Kasumi-1 (cell line): ENCODE measurements at places on chromosomes 3 and 15.
A peak's percentile ranks its signal among the peaks of the same experiment; 100 is the strongest.

GRCh38 chr3:191328383-191328961 is 722 bp upstream of the CCDC50 start:
- DNase-seq: no peak

DNA sequence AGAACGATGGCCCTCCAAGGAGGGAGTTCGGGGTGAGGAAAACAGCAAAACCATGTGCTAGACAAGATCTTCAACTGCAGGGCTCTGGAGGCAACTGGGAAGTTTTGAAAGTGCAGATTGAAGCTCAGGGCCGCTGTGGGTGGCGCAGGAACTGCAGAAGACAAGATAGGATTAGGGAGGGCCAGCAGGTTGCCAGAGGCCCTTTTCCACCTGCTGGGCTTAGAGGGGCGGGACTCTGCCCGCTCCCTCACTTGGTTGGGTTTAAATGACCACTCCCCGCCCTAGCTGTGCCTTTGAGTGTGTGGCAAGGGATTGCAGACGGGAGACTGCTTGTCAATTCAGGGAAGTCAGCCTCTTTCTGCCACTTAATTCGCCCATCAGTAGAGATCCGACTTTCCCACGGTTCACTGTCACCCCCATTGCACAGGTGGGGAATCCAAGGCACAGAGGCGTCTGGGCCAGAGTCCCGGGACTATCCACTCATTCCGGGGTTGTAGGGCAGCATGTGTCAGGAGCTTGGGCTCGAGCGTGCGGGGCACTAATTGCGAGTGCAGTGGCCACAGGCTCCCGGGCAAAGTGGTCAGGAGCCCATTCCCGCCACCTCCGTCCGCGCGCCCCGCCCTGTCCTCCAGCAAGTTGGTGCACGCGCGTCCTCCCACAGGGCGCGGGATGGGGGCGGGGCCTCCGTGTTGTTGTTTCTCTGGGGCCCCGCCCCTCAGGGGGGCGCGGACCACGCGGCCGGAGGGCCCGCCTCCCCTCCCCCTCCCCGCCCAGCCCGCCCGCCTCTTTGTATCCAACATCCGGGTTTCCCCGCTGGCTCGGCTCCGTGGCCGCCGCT is at the start of gene ACVR2B:
ACVR2B (plus strand) TSS at position 816 of the 838 bp plus-strand sequence. CDS start 433 bp downstream, outside the sequence.
- DNase-seq: peak; percentile 62

- peak; percentile 93 for DNase-seq
Measured at GRCh38 chr3:45972534-45973402, 22.9 kb downstream of the FYCO1 start.

DNA sequence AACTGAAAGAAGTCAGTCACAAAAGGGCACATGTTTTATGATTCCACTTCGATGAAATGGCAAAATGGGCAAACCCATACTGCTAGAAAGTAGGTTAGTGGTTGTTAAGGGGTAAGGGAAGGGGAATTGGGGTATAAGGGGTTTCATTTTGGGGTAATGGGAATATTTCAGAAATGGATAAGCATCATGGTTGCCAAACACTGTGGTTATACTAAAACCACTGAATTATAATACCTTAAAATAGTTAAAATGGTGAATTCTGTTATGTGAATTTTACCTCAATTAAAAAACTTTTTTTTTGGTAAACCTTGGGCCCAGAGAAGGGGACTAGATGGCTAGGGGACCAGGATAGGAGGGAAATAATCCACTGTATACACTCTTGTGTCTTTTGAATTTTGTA is 52.3 kb upstream of the BHLHE40 start:
- no peak for DNase-seq

DNA sequence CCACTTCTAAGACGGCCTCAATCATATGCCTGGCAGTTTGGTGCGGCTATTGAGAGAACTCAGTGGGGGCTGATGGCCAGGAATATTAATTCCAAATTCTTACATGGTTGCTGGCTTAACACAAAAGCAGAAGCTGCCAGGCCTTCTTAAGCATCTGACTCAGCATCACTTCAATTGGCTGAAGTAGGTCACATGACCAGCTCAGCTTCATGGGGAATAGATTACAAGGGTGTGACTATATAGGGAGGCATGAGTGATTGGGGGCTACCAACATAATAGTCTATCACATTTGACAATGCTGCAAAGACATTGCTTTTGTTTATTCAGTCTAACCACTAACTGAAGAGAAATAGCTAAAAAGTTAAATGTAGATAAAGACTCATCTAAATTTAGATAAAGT is 101.6 kb upstream of the ANKRD28 start:
- DNase-seq: peak; percentile 29

DNA sequence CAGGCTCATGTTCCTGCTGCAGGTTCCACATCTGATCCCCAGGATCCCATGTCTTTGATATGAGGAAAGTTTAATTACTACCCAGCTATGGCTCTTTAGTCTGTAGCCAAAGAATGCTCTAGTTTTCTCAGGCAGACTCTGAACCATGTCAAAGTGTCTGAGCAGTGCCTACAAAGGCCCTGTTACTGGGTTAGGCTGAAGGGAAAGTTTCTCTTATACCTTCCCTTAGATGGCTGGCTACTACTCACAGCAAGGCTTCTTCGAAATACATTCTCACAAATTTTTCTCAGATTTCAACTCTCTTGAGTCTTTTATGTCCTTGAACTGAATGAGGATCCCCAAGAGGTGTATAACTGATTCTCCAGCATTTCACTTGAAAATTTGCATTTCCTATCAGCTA is 102.4 kb downstream of the NR1D2 start:
- no peak for DNase-seq

DNA sequence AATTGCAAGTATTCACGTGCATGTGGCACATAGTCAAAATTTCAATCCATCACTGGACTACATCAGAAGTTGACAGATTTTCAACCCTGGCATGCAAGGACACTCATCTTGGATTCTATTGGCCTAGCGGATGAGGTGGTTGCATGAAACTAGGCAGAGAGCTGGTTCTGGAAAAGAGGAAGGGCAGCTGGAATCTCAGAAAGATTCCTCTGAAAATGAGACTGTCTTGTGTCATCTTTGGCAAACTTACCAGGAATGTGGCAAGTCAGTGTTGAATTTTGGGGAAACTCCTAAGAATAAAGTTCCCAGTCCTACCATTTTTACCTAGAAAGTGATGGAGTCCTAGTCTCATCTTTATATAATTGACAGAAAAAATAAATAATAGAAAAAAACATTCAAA is 384.3 kb upstream of the NR2F2 start:
- no peak for DNase-seq

DNA sequence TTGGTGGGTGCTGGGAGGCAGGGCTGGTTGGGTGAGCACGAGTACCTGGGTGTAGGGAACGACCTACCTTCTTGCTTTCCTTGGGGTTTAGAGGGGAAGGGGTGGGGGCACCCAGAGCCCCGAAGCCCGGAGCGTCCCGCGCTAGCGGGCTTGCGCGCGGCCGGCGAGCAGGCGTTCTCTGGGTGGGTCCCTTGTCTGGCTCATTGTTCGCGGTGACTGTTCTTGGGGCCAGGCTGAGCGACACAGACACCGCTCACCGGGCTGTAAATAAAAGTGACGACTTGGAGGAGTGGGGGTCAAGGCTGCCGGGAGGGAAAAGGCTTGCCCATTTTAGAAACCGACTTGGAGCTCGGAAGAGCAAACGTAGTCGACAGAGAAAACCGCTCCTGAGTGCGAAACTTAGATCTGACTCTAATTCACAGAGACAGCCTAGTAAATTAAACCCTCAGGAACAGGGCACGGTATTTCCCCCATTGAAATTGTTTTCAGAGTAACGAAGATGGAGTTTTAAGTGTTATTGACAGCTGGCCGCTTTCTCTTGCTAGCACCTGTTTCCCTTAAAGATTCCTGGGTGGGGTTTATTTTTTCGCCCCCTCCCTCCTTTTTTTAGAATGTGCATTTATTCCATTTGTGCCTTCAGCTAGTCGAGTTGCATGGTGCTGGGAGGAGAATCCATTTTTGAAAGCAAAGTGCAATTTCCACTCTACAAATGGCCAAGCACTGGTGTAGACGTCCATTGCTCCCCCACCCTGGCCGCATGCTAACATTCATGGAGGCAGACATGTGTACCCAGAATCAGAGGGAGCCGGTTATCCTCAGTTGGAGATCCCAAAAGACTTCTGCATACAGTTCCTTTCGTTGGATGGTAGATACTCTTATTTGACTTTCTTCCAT is 532.1 kb upstream of the SEMA6D start:
- DNase-seq: no peak

GRCh38 chr3:97232393-97233034 is 418.1 kb downstream of the EPHA6 start:
- no peak for DNase-seq
